ENCODE measurements at places on chromosomes 2 and 18.

DNA sequence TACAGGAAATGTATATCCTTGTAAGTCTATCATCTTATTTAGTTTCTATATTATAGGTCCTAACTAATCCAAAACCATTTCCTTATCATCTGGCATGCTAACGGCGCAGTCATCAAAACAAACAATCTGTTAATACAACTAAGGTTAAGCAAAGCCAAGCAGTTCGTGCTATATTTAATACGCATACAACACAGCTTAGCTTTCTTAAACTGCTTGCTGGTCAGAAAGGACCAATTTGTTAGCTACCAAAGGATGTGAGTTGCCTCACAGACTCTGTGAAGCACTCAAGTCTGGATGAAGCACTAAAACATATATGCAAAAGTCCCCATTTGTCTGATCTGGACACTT is 67.0 kb downstream of the ZEB2 start:
- no peak for DNase-seq

DNA sequence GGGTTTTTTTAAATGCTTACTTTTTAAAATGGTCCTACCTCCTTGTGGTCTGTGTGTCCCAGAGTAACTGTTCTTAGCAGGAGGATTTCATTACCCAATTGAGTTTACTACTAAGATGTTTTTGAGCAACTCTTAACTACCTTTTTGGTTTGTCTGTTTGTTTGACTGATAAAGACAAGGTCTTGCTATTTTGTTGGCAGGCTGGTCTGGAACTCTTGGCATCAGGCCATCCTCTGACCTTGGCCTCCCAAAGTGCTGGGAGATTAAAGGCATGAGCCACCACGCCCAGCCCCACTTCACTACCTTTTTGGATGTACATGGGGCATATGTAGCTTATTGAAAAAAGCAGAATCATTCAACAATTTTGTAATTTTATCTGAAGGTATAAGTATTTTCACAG is 14.9 kb downstream of the MRPS9 start:
- DNase-seq: no peak

DNA sequence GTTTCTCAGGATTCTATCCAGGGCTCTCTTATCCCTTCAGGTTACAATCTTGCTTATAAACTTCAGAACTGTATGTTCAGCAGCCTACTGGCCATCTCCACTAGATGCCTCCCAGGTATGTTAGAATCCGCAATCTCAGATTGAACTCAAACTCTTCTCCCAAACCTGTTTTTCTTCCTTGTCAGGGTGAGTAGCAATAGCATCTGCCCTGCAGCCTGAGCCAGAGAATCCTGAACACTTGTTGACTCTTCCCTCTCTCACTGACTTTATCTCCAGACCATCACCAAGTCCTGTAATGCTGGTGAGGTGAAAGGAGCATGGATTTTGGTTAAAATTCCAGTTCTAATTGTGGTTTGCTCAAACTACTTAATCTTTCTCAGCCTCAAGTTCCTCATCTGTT is 82.6 kb upstream of the ALPP start:
- no peak for DNase-seq

GRCh38 chr18:58026395-58026794 is 17.6 kb upstream of the NEDD4L start:
- no peak for DNase-seq

GRCh38 chr2:68359889-68360288 is 5.2 kb upstream of the PLEK start:
- no peak for DNase-seq

GRCh38 chr18:57051657-57052044 is 95.2 kb upstream of the BOD1L2 start:
- DNase-seq: no peak

DNA sequence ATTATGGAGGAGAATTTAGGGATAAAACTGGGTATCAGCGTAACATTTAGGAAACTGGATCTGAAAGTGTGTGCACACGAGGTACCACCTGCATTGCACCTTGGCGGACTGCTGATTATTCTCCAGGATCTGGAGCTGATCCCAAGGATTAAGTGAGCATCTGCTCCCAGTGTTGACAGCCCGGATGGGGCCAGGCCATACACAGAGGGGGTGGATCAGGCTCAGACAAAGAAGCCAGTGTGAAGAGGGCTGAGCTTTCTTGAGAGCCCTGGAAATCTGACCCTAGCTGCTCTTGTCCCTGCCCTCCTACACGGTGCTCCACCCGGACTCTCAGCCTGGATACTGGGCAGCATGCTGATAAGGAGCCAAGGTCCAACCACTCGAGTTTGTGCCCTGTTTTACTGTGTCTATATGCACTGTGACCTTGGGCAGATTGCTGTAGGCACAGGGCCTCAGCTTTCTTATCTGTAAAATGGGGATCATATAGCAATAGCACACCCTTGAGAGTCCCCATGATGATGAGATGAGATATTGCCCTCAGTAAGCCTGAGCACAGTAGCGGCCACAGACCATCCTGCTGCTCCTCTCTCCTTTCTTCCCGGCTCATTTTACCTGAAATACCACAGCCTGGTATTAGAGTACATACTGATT is 396.8 kb upstream of the CELF4 start:
- DNase-seq: no peak

GRCh38 chr2:234963773-234964615 is 12.2 kb downstream of the SH3BP4 start:
- no peak for DNase-seq

- DNase-seq: no peak
Observed at GRCh38 chr18:62011416-62011815, 118.6 kb upstream of the RNF152 start.

GRCh38 chr2:217903859-217904613 is 98.8 kb downstream of the TNS1 start:
- no peak for DNase-seq

DNA sequence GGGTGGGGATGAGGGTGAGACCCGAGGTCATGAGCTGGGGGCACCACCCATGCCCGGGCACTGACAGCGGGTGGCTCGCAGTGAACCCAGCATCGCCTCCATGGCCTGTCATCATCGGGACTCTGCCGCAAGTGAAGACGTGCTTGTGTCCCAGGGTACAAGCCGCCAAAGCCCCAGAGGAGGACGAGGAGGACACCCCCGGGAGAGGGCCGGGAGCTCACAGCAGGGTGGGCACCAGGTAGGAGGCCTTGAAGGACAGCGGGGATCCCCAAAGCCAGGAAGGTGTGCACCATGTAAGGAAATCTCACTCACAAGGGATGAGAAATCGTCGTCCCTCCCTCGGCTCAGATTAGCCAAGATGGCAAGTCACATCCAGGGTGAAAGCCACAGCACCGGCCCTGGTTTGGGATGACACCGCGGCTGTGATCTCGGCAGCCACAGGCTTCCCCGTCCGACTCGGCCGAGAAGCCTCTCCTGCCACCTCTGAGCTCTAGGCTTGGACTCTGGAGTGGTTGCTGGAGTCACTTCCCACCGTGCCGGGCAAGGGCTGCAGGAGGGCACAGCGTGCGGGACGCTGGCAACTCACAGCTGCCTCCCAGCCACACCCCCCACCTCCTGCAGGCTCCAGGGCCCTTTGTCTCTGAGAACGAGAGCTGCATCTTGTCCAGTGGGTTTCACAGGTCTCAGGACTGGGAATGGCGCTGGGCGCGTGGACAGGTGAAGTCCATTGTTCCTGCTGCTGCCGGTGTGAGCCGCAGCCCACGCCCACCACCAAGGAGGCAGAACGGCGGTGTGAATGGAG is 81.6 kb upstream of the CTDP1 start:
- no peak for DNase-seq

DNA sequence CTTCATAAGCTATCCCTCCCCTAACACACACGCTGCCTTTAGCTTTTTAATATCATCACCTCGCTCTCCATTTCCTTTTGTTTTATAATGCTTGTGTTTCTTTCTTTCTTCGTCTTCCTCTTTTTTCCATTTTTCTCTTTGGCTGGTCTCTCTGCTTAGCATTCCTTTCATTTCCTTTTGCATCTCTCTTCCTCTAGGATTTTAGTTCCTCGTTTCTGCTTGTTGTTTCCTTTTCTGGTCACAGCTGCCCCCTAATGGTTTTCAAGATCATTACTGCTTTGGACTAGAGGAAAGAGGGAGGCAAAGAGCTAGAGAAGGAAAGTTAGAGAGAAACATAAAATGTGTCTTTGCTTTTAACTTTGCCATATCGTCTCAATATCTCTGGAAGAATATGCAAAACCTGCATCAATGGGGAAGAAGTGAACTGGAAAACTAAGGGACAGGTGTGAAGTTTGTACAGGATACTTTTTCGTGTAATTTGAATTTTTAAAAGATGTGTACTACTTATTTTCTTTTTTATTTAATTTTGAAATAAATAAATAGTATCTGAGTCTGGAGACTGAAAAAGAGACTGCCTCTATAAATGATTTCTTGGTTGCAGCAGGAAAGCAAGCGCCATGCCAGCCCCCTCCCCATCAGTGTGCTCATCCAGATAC is 6.3 kb upstream of the NRP2 start:
- DNase-seq: no peak

GRCh38 chr2:174524527-174524926 is 37.7 kb upstream of the GPR155 start:
- no peak for DNase-seq

DNA sequence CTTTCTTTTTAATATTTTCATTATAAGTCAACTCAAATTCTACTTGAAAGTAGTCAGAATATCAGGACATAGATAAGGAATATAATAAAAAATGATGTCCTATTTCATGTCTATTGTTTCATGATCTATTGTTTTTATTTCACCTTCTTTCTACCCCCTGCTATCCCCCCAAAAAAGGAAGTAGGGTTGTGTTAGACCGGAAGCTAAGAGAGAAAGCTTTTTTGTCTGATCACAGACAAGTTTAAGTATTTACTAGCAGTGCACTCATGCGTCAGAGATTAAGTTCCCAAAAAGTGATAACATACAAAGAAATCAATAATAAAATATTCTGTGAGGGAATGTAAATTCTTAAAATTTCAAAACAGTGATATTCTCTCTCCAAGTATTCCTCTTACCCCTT is 447.1 kb upstream of the CNTNAP5 start:
- no peak for DNase-seq

GRCh38 chr2:239815671-239816070 is 209.5 kb downstream of the NDUFA10 start:
- no peak for DNase-seq

- no peak for DNase-seq
Observed at GRCh38 chr2:163662141-163662780, 73.5 kb downstream of the FIGN start.

- DNase-seq: no peak
Observed at GRCh38 chr2:187912950-187913349, 358.7 kb upstream of the TFPI start.

DNA sequence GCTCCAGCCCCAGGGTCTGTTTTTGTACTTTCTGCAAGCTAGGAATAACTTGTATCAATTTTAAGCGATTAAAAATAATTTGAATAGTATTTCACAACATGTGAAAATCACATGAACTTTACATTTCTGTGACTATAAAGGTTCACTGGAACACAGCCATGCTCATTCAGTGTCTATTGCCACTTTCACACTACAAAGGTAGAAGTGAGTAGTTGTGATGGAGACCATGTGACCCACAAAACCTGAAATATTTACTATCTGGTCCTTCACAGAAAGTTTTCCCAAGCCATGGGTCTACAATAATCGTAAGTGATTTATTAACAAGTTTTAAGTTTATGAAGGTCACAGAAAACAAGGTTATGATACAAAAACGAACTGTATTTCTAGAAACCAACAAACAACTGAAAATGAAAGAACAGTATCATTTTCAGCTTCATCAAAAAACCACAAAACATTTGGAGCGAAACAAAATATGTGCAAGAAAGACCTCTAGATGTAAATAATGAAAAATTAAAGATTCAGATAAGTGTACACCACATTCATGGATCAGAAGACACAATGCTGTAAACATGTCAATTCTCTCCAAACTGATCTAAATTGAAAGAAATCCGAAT is 68.9 kb upstream of the DNER start:
- no peak for DNase-seq

- no peak for DNase-seq
Observed at GRCh38 chr2:191432121-191432520, 186.9 kb downstream of the MYO1B start.

GRCh38 chr18:54184836-54185235 is 39.6 kb downstream of the MBD2 start:
- DNase-seq: no peak

GRCh38 chr2:120862201-120863060 is 126.8 kb downstream of the GLI2 start:
- DNase-seq: no peak

DNA sequence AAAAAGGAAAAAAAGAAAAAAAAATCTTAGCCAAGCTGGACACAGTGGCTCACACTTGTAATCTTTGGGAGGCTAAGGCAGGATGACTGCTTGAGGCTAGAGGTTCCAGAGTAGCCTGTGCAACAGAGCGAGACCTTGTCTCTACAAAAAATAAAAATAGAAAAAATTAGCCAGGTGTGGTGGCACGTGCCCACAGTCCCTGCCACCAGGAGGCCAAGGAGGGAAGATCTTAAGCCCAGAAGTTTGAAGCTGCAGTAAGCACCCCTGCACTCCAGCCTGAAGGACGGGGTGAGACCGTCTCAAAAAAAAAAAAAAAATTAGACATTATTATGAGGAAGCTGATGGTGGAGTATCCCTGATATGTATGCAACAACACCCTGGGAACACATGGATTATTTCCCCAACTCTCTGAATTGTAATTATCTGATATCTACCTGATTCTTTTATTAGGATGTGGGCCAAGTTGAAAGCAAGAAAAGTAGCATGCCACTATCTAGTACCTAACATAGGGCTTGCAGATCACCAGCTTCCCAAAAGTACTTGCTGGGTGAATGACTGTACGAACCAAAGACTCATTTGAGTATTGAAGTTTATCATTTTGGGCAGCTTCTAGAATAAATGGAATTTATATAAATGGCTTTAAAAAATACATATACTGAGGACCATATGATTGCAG is 140.9 kb downstream of the TCF4 start:
- DNase-seq: no peak

DNA sequence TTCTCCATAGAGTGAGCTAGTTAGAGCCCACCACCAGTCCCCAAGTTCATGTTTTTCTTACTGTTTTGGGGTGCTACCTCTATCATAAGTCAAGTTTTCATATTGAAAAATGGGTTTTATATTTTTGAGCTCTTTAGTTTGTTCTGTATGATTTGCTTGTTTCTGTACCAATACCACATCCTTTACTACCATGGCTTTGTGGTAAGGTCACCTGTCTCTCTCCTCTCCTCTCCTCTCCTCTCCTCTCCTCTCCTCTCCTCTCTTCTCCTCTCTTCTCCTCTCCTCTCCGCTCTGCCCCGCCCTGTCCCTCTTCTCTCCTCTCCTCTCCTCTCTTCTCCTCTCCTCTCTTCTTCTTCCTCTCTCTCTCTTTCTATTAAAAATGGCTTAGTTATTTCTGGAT is 22.1 kb upstream of the LBH start:
- no peak for DNase-seq

- DNase-seq: no peak
Observed at GRCh38 chr2:226524381-226524843, 275.2 kb downstream of the IRS1 start.

Data from activated T-cell treated with anti-CD3 and anti-CD28 coated beads, Interleukin-2, amount 50 U/mL, for 4 hours (primary cell).